ELR (cell line): ENCODE measurements at places on chromosomes 4 and X.
A peak's percentile ranks its signal among the peaks of the same experiment; 100 is the strongest.

DNA sequence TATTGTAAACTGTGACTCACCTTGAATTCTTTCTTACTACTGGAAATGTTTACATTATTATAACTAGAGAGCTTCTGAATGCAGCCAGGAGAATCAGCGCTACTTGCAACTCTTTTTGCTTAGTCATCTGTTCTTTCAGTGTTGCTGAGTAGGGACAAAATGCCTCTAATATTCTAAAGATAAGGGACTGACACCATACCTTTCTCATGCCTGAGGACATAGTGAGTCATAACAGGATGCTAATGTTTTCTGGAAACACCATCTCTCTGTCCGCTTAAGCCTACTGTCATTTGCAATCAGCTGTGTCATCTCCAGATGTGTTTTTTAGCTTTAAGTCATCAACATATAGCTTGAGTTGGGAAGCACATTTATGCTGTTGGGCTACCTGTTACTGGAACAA lies 108.3 kb downstream of the QRFPR start:
- DNase-seq = peak; percentile 78

GRCh38 chr4:1192091-1192492 lies 19.7 kb upstream of the SPON2 start:
- DNase-seq = peak; percentile 92

- peak; percentile 6 for DNase-seq
Observed at GRCh38 chrX:130402208-130402684, 459 bp downstream of the RBMX2 start.

- DNase-seq = peak; percentile 70
Observed at GRCh38 chr4:168421671-168422070, 58.6 kb downstream of the DDX60L start.

DNA sequence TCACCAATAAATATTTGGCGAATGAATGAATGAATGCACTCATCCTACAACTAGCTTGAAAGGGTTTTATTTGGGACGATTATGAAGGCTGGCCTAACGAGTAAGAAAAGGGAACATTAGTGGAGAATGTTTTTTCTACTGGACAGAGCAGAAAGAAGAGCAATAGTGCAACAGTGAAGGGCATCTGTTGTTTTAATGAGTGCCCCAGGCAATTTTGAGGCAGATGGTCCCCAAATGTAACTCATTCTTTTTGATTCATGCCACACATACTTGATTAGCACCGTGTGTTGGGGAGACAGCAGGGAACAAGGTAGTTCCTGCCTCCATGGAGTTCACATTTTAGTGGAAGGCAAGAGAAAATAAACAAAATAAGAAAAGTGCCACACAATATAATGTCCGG lies 22.7 kb upstream of the INTS6L start:
- DNase-seq = no peak

DNA sequence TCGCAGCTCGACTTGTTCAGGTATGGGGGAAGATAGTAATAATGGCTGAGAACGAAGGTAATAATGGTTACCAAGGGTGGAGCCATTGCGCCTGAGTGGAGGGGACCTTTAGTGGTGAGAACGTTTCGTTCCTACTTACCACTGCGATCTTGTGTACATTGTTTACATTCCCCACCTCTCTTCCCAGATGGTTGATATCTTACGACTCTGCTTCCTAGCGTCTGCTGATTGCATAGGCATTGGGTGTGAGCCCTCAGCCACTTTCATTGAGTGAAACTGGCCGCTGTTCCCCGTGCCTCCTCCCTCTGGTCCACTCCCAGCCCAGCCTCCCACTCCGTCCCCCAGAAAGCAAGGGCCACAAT lies 850 bp downstream of the IGBP1 start:
- peak; percentile 32 for DNase-seq

- peak; percentile 85 for DNase-seq
Observed at GRCh38 chr4:128427832-128428366, 140.3 kb upstream of the PGRMC2 start.

GRCh38 chr4:131091896-131092295 lies 1995.9 kb downstream of the C4orf33 start:
- peak; percentile 72 for DNase-seq

- DNase-seq = no peak
Observed at GRCh38 chr4:185352202-185352601, 43.5 kb downstream of the LRP2BP start.

DNA sequence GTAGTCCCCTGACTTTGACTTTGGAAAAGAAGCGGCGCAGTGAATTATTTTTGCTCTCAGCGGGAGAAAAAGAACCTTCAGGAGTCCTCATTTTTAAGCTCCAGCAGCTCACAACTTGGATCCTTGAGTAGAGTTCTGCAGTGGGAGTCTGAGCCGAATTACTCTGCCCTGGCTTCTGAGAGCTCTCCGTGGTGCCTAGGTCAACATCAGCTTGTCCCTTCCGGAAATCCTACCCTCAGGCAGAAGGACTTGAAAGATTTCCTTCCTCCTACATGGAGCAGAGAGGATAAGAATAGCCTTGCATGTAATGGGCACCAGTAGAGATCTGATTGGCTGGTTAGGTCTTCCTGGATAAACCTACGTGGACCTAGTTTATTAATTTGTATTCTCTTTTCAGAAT lies 549.7 kb upstream of the TENM3 start:
- DNase-seq = no peak

DNA sequence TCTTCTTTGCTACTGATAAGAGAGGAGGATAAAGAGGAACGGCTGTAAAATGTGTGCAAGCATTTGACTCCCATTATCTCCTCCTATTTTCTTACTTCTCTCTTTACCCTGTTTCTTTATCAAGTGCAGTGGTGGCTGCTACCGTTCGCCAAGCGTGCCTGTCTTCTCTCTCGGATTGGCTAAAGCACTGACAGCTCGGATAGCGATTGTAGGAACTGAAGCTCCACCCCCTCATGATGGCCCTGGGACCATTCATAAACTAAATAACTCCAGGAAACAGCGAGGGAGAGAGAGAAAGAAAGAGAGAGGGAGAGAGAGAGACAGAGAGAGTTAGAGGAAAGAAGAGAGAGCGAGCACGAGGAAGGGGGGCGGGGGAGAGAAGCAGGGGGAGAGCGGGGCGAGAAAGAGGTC lies 305 bp upstream of the MAB21L2 start:
- no peak for DNase-seq

- DNase-seq = no peak
Observed at GRCh38 chr4:53830511-53830910, 233.9 kb downstream of the CHIC2 start.

GRCh38 chr4:105620640-105621323 lies 68.4 kb downstream of the ARHGEF38 start:
- peak; percentile 80 for DNase-seq

- DNase-seq = no peak
Observed at GRCh38 chrX:5575407-5575806, 653.3 kb downstream of the NLGN4X start.

GRCh38 chr4:88592600-88593448 lies 544 bp downstream of the HERC3 start:
- DNase-seq = peak; percentile 80

DNA sequence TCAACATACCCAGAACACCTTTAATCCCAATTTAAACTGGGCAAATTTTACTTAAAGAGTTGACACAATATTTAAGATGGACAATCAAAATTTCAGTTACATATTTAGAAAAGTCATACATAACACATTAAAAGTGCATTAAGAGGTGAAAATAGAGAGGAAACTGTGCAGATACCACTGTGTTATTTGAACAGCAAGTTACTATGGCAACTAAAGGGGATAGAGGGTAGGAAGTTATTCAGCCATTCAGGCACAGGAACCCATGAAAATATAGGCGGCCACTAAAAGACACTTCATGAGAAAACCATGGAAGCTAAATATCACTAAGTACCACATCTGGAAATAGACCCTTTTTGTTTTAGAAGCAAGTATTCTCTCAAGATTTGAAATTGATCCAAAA lies 75.1 kb downstream of the PDGFC start:
- no peak for DNase-seq

- no peak for DNase-seq
Observed at GRCh38 chr4:10151182-10151581, 34.6 kb upstream of the WDR1 start.

DNA sequence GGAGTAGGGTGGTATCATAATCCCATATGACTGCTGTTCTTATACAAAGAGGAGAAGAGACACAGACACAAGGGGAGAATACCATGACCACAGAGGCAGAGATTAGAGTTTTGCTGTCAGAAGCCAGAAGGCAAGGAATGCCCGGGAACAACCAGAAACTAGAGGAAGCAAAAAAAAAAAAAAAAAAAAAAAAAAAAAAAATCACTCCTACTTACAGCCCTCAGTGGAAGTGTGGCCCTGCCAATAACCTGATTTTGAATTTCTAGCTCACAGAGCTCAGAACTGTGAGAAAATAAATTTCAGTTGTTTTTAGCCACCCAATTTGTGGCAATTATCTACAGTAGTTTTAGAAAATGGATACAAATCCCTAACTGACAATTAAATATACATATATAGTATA lies 30.4 kb upstream of the UBE2NL start:
- DNase-seq = peak; percentile 12

- no peak for DNase-seq
Observed at GRCh38 chr4:85792376-85793232, 317.7 kb downstream of the ARHGAP24 start.

- peak; percentile 70 for DNase-seq
Observed at GRCh38 chrX:152817078-152817764, 13.3 kb downstream of the CETN2 start.

DNA sequence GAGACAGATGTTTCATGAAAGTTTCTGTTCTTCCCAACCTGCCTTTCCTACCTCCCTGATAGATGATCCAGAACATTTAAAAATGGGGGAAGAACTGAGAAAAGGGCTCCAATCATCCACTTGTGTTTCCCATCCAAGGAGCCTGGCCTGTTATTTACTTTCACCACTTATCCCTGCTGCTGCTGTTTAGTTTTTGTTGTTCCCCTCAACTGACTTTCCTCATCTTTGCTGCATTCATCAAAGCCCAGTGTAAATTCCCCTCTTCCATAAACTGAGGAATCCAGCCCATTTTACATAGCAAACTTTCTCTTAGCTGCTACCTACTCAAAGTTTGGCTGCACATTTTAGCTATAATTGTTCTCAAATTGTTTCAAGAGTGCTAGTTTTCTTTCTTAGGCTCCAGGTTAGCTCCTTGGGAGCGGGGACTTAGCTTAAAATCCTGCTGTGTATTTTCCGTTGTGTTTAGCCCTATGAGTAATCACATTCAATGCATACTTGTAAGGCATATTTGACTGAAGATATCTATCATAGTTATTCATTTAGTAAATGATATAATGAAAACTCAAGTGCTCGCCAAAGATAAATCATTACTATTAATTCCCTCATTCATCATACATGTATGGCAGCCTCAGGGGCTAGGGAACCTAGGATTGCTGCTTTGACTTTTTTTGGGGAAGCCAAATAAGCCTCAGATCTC lies 1.4 kb upstream of the PTPN13 start:
- peak; percentile 50 for DNase-seq

DNA sequence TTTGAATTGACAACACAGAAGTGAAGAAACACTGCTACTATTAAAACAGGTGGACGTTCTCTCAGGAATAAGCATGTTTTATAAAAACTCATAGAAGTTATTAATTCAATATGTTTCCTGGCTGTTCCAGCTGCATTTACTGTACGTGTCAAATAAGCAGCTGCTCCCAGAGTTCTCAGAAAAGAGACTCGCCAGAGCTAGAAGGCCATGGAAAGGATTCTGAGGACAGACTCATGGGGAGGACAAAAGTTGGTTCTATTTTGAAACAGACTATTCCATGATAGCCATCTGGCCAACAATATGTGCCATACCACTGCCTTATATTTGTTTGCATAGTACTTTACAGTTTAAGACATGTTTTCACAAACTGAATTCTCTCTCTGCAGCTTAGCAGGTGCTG lies 136.5 kb downstream of the NR3C2 start:
- DNase-seq = no peak

GRCh38 chr4:187362937-187363857 lies 632.4 kb upstream of the ZFP42 start:
- no peak for DNase-seq

GRCh38 chr4:153468587-153468986 lies 2.4 kb downstream of the TMEM131L start:
- DNase-seq = no peak

GRCh38 chrX:13386636-13387035 lies 66.8 kb upstream of the ATXN3L start:
- no peak for DNase-seq

DNA sequence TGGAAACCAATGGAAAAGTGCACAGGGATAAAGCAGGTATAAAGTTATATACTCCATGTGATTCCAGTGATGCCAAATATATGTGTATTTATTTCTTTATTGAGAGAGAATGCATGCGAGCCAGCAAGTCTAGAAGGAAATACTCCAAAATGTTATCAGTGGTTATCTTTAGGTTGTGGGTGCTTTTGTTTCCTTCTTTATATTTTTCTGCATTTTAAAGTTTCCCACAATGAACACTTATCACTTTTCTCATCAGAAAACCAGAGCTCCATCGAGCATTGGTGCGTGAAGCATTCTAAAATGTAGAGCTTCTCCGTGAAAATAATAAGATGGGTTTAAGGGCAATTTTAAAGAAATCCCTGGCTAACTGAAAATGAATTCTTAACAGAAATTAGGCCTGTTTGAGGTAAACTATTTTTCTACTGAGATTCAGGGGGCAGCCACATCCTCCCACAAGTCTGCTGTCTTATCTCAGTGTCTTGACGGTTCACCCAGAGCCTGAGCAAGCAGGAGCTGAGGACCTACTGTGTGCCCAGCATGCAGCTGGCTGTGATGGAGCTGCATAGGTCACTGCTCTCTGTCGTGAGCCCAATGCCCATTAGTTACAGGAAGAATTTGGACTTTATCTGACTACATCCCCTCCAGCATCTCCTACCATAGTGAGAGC lies 18.7 kb upstream of the CD40LG start:
- no peak for DNase-seq

GRCh38 chrX:109872021-109872732 lies 130.7 kb upstream of the TMEM164 start:
- no peak for DNase-seq

DNA sequence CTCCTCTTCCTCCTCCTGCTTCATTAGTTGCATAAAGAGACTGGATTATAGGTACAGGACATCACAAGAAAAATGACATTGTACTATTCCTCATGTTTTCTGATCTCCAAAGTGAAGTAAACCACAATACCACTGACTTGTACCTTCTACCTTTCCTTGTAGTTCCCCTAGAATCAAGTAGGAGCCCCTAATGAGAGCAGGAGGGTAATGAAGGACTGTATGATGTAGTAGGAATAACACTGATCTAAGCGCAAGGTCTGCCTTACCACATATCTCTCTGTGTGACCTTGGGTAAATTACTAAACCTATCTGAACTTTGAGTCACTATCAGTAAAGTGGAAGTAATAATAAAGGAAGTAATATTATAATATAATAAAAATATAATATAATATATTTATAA lies 3.6 kb downstream of the VSIG4 start:
- no peak for DNase-seq

DNA sequence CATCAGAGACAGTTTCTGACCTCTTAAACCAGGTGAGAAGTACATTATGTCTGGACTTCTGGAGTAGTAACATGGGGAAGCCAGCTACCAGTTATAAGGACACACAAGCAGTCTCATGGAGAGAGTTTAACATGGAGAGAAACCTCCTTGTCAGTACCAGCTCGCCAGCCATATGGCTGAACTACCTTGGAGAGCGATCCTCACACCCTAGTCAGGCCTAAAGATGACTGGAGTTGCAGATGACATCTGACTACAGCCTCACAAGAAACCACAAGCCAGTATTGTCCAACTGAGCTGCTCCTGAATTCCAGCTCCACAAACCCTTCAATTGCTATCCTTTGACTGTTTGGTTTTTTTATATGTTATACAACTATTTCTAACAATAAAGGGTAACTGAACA lies 49.8 kb downstream of the PDHA2 start:
- DNase-seq = no peak
